Fibroblast of the conjunctiva (primary cell): ENCODE measurements at places on chromosomes 2 and 18.

GRCh38 chr2:133633881-133634409 lies 65.7 kb upstream of the NCKAP5 start:
- no peak for DNase-seq

DNA sequence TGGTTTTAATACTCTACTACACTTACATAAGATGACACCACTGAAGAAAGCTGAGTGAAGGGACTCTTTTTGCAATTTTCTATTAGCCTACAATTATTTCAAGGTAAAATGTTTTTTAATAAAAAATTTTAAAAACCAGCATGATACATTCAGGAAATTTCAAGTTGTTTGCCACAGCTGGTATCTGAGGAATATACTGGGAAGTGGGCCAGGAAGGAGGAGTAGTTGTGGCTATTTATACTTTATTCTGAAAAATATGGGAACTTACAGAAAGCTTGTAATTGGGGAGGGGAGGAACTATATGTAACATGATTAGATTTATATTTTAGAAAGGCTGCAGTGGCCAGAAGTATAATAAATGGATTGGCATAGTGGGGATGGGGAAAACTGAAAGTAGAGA lies 40.8 kb downstream of the WDR35 start:
- DNase-seq = peak; percentile 8

GRCh38 chr2:47715552-47715951 lies 67.4 kb upstream of the MSH6 start:
- no peak for DNase-seq

DNA sequence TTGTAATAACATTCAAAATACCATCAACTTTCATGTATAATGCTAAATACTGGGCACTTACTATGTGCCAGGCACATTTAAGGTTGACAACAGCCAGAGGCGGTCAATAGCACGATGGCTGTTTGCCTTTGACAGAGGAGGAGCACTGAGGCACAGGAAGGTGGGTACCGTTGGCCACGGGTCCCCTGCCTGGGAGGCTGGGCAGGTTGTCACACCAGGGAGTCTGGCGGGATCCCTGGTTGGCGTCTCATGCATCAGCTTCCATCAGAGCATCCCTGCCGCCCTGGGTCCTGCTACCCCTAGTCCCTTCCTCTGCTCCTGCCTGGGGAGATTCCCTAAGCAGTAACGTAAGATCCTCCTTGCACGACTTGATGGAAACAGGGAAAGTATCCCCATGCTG lies 19.4 kb downstream of the ALLC start:
- no peak for DNase-seq

GRCh38 chr2:128500138-128500800 lies 181.6 kb upstream of the HS6ST1 start:
- no peak for DNase-seq

- no peak for DNase-seq
Observed at GRCh38 chr2:199668645-199669044, 182.3 kb downstream of the FTCDNL1 start.

DNA sequence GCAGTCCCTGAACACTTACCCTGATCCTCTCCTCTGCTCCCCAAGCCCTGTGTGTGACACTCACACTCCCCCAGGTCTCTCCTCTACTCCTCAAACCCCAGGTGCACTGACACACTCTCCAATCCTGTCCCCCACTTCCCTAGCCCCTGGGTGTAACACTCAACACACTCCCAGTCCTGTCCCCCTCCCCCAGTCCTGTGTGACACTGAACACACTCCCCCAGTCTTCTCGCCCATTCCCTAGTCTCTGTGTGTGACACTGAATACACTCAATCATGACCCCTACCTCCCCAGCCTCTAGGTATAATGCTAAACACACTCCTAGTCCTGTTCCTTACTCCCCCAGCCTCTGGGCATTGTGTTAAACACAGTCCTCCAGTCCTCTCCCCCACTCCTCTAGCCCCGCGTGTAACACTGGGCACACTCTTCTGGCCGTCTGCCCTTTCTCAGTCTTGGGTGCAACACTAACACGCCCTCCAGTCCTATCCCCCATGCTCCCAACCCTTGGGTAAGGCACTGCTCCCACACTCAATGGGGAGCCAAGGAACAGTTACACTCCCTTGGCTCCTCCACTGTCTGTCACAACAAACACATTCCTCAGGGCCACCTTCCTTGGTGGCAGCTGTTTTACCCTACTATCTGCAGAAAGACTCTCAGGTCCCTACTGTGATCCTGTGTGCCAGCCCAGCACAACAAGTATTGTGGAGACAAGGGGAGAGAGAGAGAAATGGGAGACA lies 82.5 kb upstream of the PKDCC start:
- DNase-seq = no peak

DNA sequence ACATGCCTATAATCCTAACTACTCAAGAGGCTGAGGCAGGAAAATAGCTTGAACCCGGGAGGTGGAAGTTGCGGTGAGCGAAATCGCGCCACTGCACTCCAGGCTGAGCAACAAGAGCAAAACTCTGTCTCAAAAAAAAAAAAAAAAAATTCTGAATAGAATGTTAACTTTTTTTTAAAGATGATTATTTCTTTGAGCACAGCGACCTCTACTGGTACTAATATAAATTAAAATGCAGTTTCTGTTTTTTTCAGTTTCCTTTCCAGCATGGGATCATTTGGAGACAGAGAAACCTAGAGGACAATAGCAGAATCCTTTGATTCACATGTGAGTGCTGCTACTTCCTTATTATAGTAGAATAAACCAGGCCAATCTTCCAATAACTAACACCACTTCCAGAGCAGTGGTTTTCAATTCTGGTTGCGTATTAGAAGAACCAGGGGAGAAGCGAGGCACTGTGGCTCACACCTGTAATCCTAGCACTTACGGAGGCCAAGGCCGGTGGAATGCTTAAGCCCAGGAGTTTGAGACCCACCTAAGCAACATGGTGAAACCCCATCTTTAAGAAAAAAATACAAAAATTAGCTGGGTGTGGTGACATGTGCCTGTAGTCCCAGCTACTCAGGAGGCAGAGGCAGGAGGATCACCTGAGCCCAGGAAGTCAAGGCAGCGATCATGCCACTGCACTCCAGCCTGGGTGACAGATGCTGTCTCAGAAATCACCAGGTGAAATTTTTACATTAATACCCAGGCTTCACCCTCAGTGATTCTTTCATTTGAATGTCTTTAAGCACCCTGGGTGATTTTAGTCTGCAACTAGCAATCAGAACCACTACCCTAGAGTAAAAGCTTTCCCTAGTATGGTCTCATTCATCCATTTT lies 10.1 kb downstream of the SRSF7 start:
- DNase-seq = no peak

DNA sequence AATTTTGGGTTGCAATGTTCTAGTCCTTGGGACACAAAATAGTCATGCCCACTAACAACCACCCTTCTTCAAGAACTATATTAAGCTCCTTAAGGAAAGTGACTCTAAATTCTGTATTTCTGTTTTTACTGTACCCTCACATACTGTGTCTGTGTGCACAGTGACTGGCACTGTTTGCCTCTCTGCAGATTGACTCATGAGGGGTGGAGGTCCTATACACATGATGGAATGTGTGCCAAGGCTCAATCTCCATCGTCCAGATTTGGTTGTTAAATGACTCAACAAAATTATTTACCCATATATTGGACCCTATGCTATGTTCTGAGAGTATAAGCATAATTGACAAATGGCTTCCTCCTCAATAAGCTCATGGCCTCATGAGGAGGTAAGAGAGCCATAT lies 126.6 kb upstream of the CWC22 start:
- no peak for DNase-seq

GRCh38 chr2:233672886-233673285 lies 1.2 kb downstream of the UGT1A9 start:
- DNase-seq = no peak

DNA sequence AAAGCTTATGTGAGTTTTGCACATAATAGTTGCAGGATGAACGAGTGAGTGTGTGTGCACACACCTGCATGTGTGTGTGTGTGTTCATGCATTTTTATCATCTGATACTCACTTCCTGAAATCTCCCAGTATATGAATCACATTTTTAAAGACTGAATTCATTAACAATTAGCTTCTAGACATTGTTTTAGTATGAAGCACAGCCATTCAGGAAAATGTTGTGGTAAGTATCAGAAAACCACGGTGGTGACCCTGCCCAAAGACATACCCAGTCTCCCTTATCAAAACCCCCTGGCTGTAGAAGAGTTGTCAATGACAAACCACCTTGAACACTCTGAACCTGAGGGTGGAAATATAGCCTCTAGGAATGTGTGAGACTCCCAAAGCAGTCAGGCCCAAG lies 220.8 kb downstream of the ALK start:
- DNase-seq = no peak

DNA sequence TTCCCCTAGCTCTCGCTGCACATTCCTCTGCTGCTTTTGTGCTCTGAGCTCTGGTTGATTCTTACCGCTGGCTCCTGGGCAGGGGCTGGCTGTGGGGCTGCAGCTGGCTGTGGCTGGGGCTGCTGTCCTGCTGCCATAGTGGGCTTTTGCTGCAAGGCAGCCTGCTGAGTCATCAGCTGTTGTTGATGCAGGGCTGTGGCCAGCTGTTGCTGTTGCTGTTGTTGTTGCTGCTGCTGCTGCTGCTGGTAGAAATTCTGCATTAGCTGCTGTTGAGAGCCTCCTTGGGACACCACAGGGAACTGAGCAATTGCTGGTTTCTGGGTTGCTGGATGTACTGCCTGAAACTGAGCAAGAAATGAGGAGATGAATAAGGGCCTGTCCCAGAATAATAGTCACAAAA lies 77.2 kb upstream of the NFU1 start:
- peak; percentile 64 for DNase-seq

DNA sequence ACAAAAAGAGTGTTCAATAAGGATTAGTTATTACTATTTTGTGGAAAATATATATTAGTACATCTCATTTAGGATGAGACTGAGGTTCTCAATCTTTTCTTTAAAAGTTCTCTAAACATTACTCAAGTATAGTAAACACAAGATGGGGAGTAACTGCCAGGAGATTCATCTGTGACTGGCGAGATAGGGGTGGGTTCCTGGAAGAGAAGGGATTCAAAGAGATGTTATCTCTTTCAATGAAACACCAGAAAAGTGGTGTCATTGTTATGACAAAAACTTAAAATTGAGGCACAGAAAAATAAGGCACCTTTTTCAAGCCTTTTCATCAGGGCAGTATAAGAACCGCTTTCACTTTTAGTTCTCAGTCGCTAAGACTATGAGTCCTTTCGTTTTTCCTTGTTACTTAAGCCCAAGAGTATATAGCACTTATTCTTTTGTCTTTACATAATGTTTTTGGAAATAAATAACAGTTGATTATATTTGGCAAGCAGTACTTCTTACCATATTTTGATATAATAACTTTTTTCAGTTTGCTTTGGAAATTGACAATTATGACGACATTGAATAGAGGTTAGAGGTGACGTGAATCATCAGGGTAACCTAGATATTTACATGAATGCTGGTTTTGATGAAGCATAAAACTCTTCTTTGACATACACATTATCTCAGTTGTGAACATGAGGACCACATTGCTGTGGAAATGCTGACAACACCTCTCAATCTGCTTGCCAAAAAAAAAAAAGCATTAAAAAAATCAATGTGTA lies 393.9 kb upstream of the TCF4 start:
- no peak for DNase-seq

DNA sequence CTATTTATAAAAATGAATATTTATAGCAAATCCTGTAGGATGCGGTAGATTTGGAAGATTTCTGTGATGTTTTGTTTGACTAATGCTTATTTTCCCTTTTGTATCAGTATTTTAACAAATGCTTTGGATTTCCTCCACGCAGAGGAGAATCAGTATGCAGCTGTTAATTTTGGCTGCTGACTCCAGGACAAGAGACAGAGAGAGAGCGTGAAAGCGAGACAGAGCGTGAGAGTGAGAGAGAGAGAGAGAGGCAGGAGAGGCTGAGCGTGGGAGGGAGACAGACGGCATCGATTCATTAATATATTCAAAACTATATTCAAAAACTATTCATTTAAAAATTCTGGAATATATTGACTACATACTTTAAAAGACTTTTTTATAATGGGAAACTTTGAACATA lies 62.5 kb downstream of the RRM2 start:
- DNase-seq = no peak

DNA sequence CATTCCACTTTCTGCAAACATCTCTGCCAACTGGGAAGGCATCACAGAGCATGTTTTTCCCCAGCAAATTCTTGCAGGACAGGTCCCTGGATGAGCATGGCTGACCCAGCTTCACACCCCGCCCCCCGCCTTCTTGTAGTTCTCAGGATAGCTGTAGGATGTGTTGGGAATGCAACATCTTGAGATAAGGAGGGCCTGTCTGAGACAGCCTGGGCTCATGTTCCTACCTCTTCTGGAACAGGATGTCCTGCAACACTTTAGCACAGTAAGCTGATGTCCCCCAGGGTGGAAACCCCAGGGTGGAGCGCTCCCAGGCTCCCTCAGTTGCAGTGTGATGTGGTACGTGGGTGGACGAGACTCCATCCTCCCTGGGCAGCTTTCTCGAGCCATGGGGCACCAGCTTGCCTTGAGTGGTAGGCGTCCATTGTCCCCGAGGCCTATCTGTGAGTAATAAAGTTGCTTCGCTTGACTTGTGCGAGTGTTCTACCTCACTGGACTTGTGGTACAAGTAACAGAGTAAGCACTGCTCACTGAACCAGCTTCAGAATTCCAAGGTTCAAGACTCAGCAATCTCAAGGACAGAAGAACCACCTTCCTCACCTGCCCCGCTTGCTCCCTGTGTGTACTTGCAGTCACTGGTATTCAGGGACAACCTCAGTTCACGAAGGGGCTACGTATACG lies 48.6 kb downstream of the EMX1 start:
- no peak for DNase-seq

DNA sequence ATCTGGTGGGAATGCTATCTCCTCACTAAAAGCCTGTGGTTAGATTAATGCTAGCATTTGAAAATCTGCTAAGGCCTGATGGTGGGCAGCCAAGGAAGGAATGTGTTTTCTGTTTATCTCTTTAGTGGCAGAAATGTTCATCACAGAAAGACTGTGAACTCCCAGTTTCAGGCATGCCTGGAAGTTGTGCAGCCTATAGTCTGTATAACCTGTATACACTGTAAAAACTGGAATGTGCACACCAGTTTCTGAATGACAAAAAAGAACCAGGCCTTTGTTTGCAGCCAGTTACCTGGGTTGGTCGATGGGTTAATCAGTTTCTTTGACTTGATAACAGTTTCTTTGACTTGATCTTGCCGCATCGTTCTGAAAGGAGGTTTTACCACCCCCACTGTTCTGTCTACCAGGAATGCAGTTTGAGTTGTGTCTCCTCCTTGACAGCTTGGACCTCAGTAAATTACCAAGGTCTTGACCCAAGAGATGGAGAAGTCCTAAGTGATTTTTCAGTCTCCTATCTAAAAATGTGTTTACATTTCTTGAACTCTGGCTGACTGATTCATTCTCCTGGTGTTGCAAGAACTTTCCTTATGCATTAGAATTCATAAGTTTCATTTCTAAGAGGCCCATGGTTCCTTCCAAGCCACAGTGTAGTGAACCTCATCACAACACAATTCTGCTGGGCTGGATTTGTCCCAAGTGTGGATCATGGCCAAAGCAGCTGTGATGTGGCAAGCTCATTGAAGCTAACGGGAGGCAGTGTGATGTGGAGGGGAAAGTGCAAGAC lies 62.2 kb downstream of the KIAA2012 start:
- peak; percentile 98 for DNase-seq

DNA sequence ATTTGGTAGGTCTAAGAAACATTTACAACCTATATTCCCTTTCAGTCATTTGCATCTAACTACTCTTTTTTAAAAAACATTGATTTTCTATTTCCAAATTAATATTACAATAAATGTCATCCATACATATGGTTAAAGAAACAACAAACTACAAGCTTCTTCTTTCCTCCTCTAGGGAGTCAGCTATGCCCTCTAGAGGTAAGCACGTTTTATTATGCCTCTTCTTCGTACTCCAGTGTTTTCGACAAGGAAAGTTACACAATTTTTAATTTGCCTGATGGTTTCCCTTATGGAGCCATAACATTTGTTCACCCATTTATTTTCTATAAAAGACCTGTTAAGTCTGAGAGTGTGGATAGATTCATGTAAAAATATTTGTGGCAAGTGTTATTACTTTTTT lies 183.4 kb upstream of the CDH7 start:
- DNase-seq = no peak
